ENCODE measurements at places on chromosomes 11 and 22.

- no peak for DNase-seq
Observed at GRCh38 chr11:14114786-14115185, 152.3 kb downstream of the SPON1 start.

- DNase-seq: no peak
Observed at GRCh38 chr11:8258784-8259183, 4.9 kb downstream of the LMO1 start.

GRCh38 chr11:77147668-77148321 lies 19.7 kb downstream of the MYO7A start:
- peak; percentile 20 for DNase-seq

DNA sequence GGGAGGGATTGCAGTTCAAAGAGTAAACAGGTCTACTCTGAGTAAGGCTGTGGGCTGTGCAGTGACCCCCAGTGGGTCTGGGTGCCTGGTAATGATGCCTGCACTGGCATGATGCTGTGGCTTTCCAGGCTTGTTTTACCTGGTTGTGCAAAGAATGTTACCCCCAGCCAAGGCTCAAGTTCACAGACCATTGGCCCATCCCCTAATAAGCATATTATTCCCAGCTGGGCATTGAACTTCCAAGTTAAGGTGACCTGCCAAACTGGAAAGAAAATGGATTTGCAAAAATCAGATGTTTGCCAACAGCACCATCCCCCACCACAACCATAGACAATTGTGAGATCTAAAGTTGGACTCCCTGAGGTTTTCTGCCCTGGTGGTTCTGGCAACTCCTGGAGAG lies 7.9 kb upstream of the EHF start:
- DNase-seq: no peak

GRCh38 chr11:34605481-34606325 lies 15.2 kb upstream of the EHF start:
- no peak for DNase-seq

GRCh38 chr11:59833602-59834001 lies 11.7 kb downstream of the CBLIF start:
- DNase-seq: no peak

GRCh38 chr22:38226853-38227649 lies 25.3 kb downstream of the MAFF start:
- no peak for DNase-seq

- no peak for DNase-seq
Observed at GRCh38 chr11:17571431-17572358, 24.6 kb downstream of the OTOG start.

DNA sequence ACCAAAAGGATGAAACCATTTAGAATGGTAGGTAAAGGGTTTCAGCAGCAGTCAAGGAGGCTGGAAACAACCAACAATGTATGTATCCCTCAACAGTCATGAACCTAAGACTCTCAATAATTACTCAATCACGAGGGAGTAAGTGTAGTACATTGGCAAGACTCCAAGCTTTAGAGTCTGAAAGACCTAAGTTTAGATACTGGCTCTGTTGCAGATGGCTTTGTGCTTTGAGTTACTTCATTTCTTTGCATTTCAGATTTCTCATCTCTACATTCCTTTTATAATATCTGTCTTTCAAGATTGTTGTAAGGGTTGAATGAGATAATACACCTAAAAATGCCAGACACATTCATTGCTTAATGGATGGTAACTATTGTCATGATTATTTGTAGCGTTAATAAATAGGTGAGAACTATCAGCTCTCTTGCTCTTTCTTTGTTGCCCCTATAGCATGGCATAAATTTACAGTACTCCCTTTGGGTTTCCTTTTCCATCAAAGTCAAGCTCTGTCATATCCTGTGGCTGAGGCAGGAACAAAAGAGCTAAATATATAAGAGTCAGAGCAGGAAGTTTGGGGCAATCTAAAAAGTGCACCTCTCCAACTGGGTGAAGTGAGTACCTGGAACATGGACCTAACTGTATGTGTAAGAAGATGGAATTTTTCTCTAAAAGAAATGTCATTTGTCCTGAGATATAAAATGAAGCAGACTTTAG lies 228.2 kb upstream of the ZC3H12C start:
- DNase-seq: no peak

DNA sequence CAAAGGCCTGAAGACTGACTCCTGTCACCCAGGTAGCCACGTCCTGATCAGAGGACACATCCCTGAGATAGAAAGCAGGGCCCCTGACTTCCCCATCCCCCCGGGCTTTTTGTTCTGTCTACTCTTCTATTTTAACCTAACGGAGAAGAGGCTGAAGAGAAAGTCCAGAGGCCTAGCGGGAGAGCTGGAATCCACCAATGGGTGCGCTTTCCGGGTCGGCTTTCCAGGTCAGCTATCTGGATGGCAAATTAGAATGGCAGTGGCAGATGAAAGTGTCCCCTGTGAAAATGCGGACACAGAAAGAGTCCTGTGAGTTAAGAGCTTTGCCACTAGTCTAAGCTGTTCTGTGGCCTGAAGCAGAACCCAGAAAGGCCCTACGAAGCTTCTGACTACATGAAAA lies 13.1 kb upstream of the SERPING1 start:
- no peak for DNase-seq

GRCh38 chr22:32258791-32259190 lies 3.6 kb upstream of the SLC5A4 start:
- no peak for DNase-seq

Data from stimulated activated CD8-positive, alpha-beta memory T cell treated with anti-CD3 and anti-CD28 coated beads, Interleukin-7, amount 100 ng/mL, for 1 hour (primary cell).